ENCODE measurements at places on chromosomes 1 and 21.
A peak's percentile ranks its signal among the peaks of the same experiment; 100 is the strongest.

DNA sequence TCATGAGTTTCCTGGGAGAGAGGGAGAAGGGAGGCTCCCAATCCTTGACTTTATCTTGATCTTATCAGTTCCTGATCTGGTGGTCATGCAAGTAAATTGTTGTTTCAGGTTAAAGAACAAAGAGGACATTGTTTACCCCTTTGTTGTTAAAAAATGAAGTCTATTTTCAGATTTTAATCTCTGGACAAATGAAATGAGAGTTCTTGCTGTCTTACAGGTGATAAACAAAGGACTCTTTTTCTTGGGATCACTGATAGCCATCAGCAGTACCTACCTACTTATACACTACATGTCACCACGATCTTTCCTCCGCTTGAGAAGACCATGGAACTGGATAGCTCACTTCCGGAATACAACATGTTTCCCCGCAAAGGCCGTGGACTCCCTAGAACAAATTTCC, 48.4 kb downstream of the CHML start:
- DNase-seq = no peak

DNA sequence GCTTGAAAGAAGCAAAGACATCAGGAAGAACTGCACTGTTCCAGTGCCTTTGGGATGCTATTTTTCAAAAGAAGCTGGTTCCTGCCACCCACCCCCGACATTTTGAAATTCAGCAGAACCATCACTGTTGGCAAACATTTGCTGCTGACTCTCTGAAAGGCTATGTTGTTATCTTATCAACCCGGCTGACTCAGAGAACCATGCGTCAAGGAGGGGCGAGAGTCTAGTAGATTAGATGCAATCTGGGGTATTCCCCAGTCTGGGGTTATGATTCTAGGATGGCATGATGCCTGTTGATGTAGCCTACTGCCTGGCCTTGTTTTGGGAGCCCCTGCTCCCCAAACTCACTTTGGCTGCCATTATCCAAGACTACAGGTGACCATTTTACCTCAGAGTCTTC, 267.8 kb upstream of the RUNX1 start:
- no peak for DNase-seq

- no peak for DNase-seq
Observed at GRCh38 chr1:74570797-74571492, 58.5 kb upstream of the LRRC53 start.

- no peak for DNase-seq
Observed at GRCh38 chr1:60025552-60025951, 48.0 kb downstream of the C1orf87 start.

GRCh38 chr1:18926315-18927081, 24.1 kb upstream of the ALDH4A1 start:
- DNase-seq = peak; percentile 80

GRCh38 chr21:44874497-44875315, 1.2 kb upstream of the PTTG1IP start:
- DNase-seq = peak; percentile 42

DNA sequence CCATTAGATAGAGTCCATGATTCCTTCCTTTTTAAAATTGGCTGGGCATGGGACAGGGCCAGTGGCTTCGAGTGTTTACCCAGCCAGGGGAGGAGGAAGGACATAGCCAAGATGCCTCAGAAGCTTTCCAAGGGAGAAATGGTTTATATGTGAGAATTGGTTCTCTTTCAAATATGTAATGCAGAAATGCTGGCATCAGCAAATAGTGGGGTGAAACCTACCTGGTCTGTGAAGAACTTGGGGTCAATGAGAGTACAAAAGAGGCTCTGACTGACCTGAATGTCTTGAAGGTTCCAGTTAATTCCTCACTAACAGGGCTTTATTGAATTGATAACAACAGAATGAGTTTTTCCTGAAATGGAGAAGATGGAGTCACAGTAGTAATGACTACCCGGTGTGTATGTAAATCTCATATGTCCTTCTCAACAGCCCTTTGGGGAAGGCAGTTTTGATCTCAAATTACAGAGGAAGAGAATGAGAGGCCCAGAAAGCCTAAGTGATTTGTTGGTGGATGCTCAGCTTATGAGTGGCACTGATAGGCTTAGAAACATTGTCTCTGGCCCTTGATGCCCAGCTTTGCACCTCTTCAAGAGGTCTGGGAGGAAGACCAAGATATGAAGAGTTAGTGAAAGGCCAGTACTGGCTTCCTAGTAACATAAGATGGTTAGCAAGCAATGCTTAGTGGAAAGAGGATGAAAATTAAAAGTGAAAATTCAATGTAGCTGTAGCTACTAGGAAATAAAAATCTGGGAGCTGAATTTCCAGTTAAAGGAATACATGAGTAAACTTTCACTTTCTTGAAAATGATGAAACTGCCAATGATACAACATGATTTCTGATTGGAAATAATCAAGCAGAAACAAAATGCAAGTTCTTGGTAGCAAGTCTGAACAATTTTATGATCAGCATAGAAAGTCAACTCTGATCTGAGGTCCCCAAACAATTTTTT, 2.7 kb downstream of the ATF3 start:
- no peak for DNase-seq

DNA sequence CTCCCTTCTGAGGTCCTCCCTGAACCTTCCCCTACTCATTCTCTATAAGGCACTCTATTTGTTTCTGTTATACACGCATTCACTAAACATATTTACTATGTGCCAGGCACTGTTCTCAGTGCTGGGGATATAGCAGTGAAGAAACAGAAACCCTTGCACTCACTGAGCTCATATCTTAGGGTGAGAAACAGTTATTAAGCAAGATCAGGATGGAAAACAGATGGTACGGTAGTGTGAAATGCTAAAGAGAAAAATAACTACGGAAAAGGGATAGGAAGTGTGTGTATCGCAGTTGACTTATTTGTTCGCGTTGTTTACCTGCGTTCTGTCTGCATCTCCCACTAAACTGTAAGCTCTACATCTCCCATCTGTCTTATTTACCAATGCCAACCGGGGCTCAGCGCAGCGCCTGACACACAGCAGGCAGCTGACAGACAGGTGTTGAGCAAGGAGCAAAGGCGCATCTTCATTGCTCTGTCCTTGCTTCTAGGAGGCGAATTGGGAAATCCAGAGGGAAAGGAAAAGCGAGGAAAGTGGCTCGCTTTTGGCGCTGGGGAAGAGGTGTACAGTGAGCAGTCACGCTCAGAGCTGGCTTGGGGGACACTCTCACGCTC, 572 bp downstream of the CYB5RL start:
- no peak for DNase-seq

- DNase-seq = no peak
Observed at GRCh38 chr1:32223683-32224082, 1.5 kb downstream of the EIF3I start.
